Astrocyte (in vitro differentiated cells and primary cell): ENCODE measurements at places on chromosomes 6 and 20.

GRCh38 chr6:141131616-141132015 lies 1001.1 kb upstream of the GJE1 start:
- no peak overlapping the region for H3K27ac ChIP-seq
- H3K36me3 ChIP-seq, result no peaks in the 10 kb centered on the region
- H3K27me3 ChIP-seq, result no peaks in the 10 kb centered on the region
- H3K4me3 ChIP-seq, result no peak overlapping the region
- H3K4me1 ChIP-seq, result no peaks in the 10 kb centered on the region

- no peak overlapping the region for H3K4me3 ChIP-seq
- DNase-seq, result no peak
- no peak overlapping the region for H3K27ac ChIP-seq
- no peaks in the 10 kb centered on the region for H3K36me3 ChIP-seq
- no peaks in the 10 kb centered on the region for H3K27me3 ChIP-seq
These were observed 825.3 kb upstream of the GJE1 start for GRCh38 chr6:141307309-141307998.

DNA sequence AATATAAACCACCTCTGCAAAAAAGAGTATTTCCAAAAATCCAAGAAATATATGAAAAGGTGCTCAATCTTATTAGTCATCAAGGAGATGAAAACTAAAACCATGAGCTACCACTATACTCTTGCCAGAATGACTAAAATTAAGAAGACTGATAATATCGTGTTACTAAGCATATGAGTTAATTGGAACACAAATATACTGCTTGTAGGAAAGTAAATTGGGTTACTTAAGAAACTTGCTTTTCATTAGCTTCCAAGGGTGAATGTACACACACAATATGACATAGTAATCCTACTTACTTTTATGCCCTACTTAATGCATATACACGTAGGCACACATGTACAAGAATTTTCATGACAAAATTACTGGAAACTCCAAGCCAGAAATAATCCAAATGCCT lies 3.4 kb downstream of the THEMIS start:
- H3K27ac ChIP-seq, result no peak overlapping the region
- peak; percentile 2 for DNase-seq
- H3K4me1 ChIP-seq, result no peaks in the 10 kb centered on the region
- H3K4me3 ChIP-seq, result no peak overlapping the region
- no peaks in the 10 kb centered on the region for H3K27me3 ChIP-seq

- H3K4me3 ChIP-seq, result peak overlapping the region; percentile 90
- peaks cover 5% of the 10 kb centered on the region for H3K36me3 ChIP-seq
- H3K4me1 ChIP-seq, result peaks cover 18% of the 10 kb centered on the region
- H3K27ac ChIP-seq, result peak overlapping the region; percentile 74
- DNase-seq, result no peak
These were observed 3.3 kb downstream of the MGME1 start for GRCh38 chr20:17972121-17972520.
